Activated naive CD4-positive, alpha-beta T cell treated with anti-CD3 and anti-CD28 coated beads, Interleukin-2, amount 10 ng/mL, durations not matched to agents 7 days and 5 days (primary cell): ENCODE measurements at places on chromosomes 12 and 14.

DNA sequence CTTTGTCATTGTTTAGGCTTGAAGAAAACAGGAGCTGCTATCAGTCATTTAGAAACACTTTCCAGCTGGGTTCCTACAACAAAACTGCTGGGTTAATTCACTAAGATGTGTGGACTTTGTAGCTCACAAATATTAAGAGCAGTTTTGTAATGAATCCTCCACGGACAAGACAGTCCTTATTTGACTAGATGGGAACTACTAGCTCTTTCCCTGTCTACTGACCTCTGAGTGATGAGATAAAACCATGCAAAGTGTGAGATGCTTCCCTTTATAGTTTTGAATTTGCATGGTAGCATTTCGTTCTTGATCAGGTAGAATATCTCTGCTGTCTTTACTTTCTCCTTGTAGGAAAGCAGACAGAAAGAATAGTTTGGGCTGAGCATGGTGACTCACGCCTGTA lies 72.9 kb upstream of the STXBP6 start:
- DNase-seq: no peak

- DNase-seq: no peak
Measured at GRCh38 chr14:74404435-74404834, 21.6 kb downstream of the SYNDIG1L start.

- no peak for DNase-seq
Measured at GRCh38 chr12:68824597-68825250, 16.7 kb downstream of the MDM2 start.

DNA sequence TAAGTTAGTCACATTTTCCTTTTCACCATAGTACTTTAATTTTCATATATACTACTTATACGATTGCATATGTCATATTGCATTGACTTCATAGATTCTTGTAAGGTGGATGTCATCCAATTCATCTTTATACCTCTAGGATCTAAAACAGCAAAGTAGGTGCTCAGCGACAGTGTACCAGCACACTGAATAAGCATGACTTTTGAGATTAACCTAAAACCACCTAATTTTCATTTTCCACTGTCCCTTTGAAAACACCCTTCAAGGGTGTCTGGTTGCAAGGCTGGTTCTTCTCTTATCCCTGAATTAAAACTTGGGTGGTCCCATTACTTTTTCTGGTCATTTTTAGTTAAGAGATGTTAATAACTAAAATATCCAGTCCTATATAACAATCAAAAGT lies 4.4 kb downstream of the GPR19 start:
- DNase-seq: no peak
